ENCODE measurements at places on chromosomes 11 and 22.

DNA sequence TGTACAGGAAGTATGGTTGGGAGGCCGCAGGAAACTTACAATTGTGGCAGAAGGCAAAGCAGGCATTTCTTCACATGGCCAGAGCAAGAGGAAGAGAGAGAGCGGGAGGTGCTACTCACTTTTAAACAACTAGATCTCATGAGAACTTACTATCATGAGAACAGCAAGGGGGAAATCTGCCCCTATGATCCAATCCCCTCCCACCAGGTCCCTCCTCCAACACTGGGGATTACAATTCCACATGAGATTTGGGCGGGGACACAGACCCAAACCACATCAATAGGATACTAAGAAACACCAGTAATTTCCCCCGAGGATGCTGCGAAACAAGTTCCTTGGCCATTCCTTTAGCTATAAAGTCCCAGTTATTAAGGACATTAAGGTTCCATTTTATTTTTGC, 94.1 kb upstream of the SC5D start:
- no peak for DNase-seq

DNA sequence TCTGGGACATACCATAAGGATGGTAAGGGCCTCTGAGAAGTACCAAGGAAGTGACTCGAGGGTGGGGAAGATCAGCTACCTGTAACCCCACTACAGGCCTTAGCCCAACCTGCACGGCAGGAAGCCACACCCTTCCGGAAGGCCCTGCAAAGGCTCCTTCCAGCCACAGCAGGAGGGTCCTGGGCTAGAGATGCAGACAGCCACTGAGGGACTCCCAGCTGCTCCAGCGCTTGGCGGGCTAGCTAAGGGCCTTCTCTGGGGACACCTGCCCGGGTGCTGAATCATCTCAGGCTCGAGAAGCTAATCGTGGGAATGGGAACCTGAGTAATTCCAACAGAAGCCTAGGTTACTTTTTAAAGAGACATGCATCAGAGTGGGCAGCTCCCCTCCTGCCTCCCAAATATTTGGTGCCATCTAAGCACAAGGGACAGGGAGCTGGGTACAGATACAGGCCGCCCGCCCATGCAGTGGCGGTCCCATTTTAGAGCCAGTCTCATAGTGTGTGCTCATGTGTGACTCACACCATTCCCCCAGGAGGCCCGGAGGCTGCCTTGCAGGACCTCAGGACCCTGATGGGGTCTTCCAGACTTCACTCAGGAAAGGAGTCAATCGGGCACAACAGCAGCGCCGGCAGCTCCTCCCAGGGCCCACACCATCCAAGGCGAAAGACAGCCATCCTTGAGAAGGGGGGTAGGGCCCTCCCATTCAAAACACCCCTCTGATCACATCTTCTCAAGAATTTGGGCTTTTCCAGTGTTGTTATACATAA, 8.0 kb downstream of the MYH9 start:
- DNase-seq: peak; percentile 65

GRCh38 chr22:21978564-21979386, 3.8 kb downstream of the TOP3B start:
- no peak for DNase-seq

DNA sequence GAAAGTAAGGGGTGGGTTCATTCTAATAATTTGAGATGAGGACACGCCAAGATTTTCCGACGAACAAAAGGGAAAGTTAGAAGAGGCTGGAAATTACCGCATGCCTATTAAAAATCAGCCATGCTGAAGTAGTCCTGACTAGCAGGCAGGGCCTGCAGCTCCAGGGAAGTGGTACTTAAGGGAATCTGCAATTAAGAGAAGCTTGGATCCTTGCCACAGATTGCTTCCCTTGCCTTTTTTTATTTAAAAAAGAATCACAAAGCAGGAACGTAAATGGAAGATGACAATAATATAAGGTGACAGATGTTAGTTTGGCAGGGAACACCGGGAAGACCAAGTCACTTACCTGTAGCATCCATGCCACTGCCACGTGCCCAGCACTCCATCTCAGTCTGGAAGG, 359.3 kb downstream of the CADM1 start:
- DNase-seq: no peak

- DNase-seq: no peak
Measured at GRCh38 chr22:37001826-37002225, 17.4 kb downstream of the TST start.

GRCh38 chr11:34044664-34045485, 6.7 kb upstream of the CAPRIN1 start:
- DNase-seq: no peak

- no peak for DNase-seq
Measured at GRCh38 chr22:39289533-39289932, 29.9 kb downstream of the RPL3 start.

DNA sequence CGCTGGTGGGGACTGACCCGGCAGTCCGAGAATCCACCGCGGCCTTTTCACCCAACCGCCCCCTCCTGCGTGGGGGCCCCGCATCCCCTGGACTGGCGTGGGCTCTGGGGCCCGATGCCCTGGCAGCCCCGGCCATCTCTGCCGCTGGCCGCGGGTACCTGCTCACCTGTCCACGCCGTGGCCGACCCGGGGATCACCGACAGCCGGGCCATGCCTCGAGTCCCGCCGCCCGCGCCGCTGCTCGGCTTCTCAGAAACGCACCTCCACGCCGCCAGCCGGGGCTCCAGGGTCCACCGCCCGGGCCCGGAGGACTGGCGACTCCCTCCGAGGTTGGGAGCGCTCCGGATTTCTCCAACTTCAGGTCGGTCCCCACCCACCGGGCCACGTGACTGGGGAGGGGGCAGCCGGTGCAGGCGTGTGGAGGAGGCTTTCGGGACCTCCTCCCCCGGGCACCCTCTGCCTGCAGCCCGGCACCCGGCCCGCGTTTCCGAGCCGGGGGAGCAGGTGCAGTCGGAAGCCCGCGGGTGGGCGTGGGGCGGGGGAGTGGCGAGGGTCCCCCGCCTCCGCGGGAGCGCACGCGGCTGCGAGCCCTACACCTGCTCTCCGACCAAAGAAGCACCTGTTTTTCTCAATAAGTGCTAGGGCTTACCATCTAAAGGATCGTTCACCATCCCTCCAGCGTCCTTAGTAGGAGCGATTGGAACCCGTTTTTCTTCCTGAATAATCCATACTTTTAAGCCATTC, 554 bp upstream of the NRIP3 start:
- DNase-seq: no peak

DNA sequence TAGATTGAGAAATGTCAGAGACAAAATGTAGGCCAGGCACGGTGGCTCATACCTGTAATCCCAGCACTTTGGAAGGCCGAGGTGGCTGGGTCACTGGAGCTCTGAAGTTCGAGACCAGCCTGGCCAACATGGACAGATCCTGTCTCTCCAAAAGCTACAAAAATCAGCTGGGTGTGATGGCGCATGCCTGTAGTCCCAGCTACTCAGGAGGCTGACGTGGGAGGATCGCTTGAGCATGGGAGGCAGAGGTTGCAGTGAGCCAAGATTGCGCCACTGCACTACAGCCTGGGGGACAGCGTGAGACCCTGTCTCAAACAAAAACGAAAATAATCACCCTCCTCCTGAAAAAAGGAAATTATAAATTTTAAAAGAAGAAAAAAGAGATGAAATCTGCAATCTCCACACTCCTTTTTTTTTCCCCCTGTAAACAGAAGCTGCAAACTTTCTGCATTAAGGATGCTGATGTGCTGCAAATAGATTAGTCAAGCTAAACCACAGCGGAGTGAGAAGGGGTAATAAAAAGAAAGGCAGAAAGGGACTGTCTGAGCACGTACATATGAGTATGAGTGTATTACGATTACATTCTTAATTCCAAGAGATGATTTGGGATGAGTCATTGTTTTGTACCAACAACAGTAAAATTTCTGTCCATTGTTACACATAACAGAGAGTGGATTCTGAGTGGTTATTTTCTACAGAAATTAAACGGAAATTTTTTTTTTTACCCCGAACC, 87.3 kb downstream of the SIK3 start:
- peak; percentile 77 for DNase-seq

DNA sequence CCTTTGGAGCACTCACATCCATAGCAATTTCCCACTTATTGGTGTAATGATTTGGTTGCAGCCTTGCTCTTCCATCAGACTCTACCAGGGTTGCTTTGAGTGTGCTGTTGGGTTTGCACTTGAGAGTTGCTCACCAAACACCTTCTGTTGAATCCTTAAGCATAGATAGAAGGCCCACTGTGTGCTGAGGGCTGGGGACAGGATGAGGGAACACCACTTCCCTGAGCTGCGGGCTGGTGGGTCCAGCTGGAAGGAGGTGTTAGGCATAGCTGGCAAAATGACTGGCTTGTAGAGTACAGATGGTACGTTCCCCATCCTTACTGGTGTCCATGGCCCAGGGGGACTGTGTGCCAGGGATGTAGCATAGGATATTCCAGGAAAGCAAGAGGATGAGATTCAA, 3.9 kb downstream of the PRDM11 start:
- DNase-seq: no peak

- DNase-seq: no peak
Measured at GRCh38 chr11:95521133-95521542, 268.4 kb downstream of the FAM76B start.

DNA sequence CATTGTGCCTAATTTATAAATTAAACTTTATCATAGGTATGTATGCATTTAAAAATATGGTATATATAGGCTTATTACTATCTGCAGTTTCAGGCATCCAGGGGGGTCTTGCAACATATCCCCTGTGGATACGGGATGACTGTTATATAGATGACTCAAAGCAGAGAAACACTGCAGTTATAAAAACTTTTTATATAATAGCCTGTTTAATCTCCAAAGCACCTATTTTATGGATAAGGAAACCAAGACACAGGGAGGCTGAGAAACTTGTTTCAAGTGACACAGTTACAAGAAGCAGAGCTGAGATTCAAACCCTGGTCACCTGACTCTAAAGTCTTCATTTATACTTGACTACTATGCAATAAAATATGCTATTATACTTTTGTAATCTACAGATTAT, 897.7 kb downstream of the KCNA4 start:
- no peak for DNase-seq

GRCh38 chr11:68970921-68971636, 9.7 kb downstream of the MRGPRD start:
- no peak for DNase-seq

- no peak for DNase-seq
Measured at GRCh38 chr11:46338988-46339666, 8.1 kb upstream of the DGKZ start.

- DNase-seq: no peak
Measured at GRCh38 chr22:39314251-39314971, 5.0 kb downstream of the RPL3 start.

GRCh38 chr11:121930004-121930965, 185.7 kb downstream of the BLID start:
- DNase-seq: no peak

GRCh38 chr11:64546600-64546999, 44.4 kb upstream of the SLC22A12 start:
- no peak for DNase-seq

- DNase-seq: no peak
Measured at GRCh38 chr11:75428989-75429640, 3.9 kb downstream of the KLHL35 start.

DNA sequence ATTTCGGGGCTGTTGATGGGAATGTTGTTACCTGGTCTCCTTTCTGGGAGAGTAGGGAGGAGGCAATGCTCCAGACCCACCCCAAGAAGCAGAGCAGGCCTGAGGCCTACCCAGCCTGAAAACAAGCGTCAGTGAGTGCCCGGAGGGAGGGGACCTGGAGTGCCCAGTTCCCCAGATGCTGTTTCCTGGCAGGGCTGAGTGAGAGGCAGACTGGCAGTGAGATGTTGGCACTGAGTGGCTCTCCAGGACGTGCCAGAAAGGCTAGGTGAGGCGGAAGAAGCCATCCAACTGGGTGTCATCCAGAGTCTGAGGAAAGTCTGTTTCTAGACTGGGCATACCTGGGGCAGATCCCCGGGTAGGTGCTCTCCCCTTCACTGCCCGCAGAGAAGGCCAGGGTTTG, 1.3 kb downstream of the POU2F3 start:
- DNase-seq: no peak
